Erythroblast (primary cell): ENCODE measurements at places on chromosomes 2 and 18.

DNA sequence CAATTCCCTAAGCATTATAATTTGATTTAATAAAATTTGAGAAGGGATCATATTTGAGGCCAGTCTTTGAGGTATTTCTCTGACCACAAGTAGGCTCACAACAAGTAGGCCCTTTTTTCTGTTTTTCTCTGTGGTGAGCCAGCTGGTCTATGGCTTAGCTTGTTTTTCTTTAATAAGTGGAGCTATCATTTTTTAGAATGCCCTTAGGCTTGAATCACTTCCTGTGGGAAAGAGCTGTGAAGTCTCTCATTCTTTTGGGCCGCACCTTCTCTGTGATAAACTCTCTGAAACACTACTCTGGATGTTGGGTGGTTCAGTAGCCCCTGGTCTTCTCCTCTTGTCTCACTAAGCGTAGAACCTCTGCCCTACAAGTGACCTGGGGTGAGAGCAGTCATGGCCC, 235.9 kb downstream of the SUCLG1 start:
- no peak for DNase-seq

DNA sequence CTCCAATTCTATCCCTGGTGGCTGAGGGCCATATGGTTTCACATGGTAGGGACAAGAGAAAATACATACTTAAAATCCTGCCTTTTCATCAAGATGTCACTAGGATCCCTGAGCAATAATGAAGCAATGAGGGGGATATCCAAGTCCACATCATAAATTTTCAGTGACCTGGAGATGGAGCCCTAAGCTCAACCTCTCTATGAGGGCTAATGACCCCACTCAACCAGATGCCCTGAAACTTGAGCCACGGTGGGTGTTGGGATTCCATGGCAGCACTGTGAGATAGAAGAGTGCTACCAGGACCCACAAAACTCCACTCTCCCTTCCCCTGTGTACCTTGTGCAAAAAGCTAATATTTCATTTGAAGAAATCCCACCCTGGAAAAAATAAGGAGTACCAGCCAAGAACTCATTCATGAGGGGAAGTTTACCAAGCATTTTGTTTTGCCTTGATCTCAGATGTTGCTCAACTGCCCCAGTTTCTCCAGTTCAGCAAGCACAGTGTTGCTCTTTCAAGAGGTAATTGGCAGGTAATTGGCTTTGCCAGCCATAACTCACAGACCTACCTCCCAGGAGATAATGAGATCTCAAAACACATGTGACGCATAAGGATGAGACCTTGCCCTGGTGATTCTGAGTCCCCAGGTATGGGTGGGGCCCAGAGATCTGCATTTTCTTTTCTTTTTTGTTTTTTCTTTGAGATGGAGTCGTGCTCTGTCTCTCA, 51.0 kb upstream of the TTC39C start:
- no peak for DNase-seq

DNA sequence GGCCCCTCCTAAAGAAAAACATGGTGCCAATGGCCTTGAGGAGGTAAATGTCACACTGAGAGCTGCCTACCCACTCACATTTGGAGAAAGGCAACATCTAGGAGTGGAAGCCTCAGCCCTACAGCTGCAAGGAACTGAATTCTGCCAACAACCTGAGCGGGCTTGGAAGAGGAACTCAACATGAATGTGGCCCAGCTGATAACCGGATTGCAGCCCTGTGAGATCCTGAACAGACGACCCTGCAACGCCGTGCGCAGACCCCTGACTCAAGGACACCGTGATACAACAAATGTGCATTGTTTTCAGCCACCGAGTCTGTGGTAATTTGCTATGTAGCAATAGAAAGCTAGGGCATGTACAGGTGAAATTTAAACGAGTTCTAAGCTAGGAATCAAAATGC, 99.4 kb downstream of the MYOM1 start:
- DNase-seq, result peak; percentile 34

- no peak for DNase-seq
Observed at GRCh38 chr2:170024721-170025120, 153.2 kb upstream of the MYO3B start.

DNA sequence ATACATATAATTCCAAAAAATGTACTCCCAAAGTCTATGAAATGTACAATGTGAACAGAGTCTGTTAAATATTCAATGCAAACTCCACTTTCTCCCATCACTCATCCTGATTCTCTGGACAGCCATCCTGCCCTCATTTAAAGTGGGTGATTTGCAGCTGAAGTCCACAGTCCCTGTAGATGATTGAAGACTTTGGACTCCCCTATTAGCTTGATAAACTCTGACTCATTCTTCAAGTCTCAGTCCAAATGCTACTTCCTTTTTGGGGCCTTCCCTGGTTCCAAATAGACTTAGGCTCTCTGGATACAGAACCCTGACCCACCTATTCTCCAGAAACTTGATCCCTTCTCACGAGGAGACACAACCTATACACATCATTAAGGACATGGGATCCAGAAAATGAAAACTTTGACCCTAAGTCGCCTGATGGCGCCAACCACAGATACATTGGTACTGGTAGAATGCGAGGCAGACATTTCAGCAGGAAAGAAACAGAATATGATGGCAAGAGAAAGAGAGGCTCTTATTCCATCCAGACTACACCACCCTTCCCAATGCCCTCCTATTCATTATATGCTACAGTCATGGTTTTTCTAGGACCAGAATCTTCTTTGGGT, 122.7 kb downstream of the VIT start:
- DNase-seq, result no peak

DNA sequence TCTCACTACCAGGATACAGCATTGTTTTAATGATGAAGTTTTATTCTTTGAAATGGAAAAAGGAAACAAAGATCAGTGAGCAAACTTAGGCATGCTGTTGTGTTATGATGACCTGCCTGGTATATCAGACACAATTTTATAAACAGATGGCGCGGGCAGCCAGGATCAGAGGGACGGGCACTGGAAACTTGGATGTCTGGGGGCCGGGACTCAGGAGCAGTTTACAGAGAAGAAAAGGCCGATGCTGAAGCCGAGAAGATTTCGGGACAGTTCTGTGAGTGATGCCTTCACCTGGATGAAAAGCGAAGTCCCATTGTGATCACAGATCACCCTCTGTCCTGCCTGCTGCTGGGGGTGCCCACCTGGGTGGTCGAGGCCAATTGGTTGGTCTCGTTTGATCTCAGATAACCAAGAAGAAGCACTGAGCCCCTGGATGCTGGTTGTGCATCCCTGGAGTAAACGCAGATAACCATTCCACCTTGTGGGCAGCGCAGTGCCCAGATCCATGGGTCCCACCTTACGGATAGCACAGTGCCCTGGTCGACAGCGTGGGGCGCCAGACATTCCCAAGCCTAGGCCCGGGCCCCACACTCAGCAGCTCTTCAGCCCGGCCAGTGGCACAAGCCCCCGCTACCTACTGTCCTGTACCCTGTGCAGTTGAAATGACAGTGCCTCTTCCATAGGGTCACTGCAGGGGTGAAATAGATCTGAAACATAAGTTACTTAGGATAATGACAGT, 182.9 kb upstream of the TPO start:
- no peak for DNase-seq

DNA sequence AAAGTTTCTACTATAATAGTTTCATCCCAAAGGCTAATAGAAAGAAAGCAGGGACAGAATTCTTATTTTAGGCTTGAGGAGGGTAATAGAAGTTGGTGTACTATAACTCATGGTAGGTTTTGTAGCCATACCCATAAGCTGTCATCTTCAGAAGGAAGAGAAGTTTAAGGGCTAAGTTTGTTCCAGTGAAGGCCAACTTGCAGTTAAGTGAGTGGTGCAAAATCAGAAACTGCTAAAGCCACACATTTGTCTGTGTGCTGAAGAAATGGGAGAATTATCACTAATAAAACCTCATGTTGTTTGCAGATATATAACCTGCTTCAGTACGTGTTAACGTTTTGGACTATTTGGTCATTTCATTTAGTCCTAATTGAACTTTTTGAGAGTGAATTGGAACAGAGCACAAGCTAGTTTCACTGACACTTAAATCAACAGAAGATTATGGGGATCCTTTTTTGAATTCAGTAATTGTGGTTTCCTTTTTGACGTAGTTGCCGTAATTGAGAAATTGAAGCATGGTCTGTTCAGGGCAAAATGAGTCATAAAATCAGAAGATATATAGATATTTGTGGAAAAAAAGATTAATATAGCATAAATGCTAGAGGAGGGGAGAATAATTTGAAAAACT, 69.1 kb downstream of the PHLPP1 start:
- no peak for DNase-seq

DNA sequence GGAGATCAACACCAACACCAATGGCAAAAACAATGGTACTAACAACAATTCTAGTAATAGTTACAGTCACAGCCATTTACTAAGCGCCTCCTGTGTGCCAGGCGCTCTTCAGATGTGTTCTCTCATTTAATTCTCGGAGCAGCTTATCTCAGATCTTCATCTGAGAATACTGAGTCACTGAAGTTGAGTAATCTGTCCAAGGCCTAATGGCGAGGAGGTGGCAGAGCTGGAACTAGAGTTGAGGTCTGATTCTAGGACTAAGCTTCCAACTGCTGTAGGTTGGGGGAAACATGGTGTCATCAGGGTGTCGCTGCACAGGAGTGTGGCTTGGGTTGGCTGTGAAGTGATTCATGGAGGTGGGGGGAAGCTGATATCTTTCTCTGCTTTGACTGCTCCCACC, 156.1 kb downstream of the DYSF start:
- peak; percentile 44 for DNase-seq

GRCh38 chr2:227862227-227862740, 9.1 kb upstream of the DAW1 start:
- peak; percentile 49 for DNase-seq

DNA sequence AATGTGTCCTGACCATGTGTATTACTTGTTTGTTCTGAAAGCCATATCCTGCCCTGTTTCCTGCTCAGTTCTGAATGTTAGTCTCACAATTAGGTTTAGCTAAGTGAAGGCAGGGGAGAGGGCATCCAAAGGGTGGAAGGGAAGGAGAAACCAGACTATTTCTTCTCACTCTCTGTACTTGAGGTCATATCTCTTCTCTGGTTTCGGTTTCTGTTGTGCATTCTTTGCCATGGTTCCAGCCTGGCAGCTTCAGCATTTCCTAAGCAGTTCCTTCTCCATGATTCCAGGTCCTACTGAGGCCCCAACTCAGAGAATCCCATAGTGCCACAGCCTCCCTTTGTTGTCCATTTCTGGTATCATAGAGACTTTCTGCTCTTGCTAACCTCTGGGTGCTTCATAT, 40.3 kb upstream of the HNMT start:
- no peak for DNase-seq

DNA sequence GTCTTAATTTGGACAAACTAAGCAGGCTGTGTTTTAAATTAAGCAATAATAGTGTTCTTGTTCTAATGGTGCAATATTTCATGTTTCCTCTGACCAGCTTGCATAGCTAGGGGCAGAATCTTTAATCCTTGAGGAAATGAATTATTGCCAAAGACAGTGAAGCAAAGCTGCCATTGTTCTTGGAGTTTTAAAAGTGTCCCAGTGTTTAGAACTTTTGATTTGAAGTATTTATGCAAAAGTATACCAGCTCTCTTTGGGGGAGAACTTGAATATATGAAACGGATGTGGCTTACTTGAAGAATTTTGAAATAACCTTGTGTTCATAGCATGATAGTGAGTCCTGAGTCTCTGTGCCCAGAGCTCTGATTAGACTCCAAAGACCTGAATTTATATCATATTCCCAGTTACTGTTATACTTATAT, 33.4 kb downstream of the ITGA6 start:
- DNase-seq, result no peak

DNA sequence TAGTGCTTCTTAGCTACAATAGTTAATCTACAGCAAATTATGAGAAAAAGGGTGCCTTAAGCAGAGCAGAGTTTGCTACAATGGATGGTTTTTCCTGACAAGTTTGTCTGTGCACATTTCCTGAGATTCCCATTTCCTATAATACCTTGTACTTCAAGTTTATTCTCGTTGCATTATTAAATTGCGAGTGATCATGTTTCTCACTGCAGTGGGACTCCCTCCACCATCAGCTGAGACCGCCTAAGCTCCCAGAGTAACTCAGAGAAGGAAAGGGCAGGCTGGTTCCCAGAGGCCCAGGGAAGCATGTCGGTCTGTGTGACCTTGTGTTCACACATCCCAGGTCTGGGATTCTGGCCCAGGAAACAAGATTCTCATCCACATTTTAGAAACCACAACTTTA, 162.1 kb downstream of the ARL4C start:
- no peak for DNase-seq

DNA sequence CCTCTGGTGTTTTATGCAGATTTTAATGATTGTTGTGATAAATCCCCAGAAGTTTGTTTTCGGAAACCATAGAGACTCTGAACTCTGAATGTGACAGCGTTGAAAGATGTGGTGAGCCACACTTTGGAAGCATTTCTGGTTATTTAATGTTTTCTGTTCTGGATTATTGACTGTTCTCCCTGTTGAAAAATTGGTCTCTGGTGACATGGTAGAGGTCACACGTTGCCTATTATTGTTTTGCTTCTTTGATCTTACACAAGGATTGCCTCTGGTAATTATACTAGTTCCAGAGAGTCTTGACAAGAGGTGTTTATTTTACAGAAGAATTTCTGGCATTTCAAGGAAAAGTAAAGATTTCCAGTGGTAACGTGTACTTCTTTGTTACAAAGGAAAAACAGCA, 127.1 kb downstream of the GREB1L start:
- no peak for DNase-seq

DNA sequence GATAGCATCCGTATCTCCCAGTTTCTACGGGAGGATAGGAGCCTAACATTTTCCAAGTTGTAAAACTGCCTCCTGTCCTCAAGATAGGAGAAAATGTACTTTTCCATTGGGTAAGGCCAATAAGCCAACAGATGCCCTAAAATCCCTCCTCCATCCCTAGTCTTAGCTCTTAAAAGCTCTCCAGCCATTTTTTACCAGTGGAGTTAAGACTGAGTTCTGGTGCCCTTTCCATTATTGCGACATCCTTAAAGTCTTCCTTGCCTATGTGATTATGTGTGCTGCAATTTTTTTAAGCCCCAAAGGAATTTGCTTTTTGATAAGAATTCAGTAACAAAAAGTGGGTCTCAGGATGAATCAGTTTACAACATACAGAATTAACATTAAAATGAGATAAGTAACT, 33.0 kb downstream of the LINC00305 start:
- DNase-seq, result no peak

DNA sequence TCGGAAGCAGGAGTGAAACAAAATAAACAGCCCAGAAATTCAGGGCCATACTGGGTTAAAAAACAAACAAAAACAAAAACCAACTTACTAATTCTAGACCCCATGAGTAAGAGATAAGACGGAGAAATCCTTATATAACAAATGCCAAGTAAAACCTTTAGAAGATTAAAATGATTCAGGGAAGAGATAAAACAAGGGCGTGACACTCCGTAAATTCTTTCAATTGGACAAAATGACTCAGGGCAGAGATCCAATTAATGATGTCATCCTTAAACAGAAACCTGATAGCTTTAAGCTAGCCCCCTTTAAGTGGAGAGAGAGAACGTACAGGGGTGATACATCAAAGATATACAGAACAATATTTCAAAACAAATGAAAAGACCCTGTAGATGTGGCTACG, 317.4 kb downstream of the NBAS start:
- peak; percentile 73 for DNase-seq

GRCh38 chr2:54545702-54546450, 89.7 kb downstream of the SPTBN1 start:
- DNase-seq, result no peak
